ENCODE measurements at places on chromosomes 6 and 20.

- DNase-seq, result no peak
These were observed 57.8 kb upstream of the RREB1 start for GRCh38 chr6:7050004-7050403.

- no peak for DNase-seq
These were observed 2.0 kb downstream of the ZNF318 start for GRCh38 chr6:43367245-43367984.

DNA sequence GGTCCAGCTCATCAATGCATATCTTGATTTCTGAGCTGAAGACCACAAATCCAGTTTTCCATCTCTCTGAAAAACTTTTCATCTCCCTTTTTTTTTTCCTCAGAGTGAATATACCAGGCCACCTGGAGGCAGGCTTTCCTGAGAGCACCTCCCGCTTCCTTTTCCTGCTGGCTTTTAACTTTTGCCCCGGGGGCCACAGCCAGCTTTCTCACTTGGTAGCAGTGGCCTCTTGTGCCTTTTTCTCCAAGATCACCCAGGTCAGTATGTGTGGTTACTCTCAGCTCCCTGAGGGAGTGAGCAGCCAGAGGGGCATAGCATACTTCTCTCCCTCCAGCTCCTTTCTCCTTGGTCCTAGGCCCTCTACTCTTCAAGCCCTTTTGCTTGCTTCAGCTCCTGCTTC is at the start of gene BTN1A1:
Gene BTN1A1 (plus strand): TSS at position 202 of the 400 bp plus-strand sequence. CDS start 984 bp downstream, outside the sequence.
- DNase-seq, result no peak

- no peak for DNase-seq
These were observed 26.9 kb upstream of the LRRC1 start for GRCh38 chr6:53767941-53768340.
